Effector memory CD8-positive, alpha-beta T cell (primary cell): ENCODE measurements at places on chromosomes 5 and 9.

GRCh38 chr5:94240134-94240533, 378.3 kb downstream of the KIAA0825 start:
- DNase-seq = no peak

DNA sequence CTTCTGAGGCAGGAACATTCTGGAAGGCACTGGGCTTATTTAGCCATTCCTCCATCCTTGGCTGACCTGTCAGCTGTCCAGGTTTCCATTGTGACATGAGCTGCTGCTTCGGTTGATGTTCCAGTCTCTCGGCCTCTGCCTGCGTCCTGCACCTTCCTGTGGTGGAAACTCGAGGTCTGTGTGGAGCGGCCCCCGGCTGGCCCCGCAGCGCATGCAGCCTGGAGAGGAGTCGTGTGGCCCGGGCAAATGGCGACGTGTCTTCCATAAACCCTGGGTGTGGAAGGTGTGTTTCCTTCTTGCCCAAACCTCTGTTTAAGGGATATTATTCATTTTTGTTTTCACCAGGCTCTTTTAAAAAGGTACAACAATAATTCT, 36.5 kb upstream of the SLC9A3 start:
- no peak for DNase-seq

GRCh38 chr5:111820072-111820471, 63.1 kb upstream of the NREP start:
- DNase-seq = no peak

- no peak for DNase-seq
Observed at GRCh38 chr5:178376921-178377582, 144.4 kb upstream of the PHYKPL start.

- no peak for DNase-seq
Observed at GRCh38 chr9:9996259-9996658, 616.5 kb downstream of the PTPRD start.

GRCh38 chr5:3359642-3360041, 236.0 kb upstream of the IRX1 start:
- DNase-seq = no peak

- no peak for DNase-seq
Observed at GRCh38 chr9:994005-994404, 17.6 kb downstream of the DMRT3 start.

GRCh38 chr9:110455860-110456259, 118.2 kb upstream of the TXNDC8 start:
- DNase-seq = no peak

- DNase-seq = no peak
Observed at GRCh38 chr9:35599763-35600604, 5.1 kb upstream of the TESK1 start.

GRCh38 chr5:127680595-127680994, 22.6 kb upstream of the CCDC192 start:
- DNase-seq = no peak

GRCh38 chr9:107738789-107739188, 249.2 kb upstream of the KLF4 start:
- no peak for DNase-seq

GRCh38 chr9:131995382-131995781, 84.3 kb downstream of the MED27 start:
- DNase-seq = no peak

DNA sequence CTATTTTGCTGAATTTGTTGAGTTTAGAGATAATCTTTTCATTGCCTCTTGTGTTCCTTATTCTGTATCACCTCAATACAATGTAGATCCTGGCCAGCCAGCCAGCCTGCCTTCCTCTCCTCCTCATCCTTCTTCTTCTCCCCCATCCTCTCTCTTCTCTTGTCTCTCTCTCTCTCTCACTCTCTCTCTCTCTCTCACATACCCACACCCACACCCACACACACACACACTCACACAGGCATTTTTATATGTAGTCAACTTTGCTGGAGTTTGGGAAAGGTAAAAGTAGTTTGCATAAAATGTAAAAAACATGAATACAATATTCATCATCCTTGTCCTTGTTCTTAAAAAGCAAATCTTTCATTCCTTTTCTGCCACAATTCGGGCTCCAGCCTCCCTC, 60.5 kb downstream of the ZFAND5 start:
- no peak for DNase-seq
